ENCODE measurements at places on chromosomes 4 and X.

GRCh38 chrX:8846266-8846665 is 45.1 kb upstream of the FAM9A start:
- no peak for DNase-seq

- DNase-seq: no peak
These were observed 1.6 kb downstream of the RP2 start for GRCh38 chrX:46838486-46838870.

GRCh38 chr4:18568600-18568999 is 547.0 kb upstream of the LCORL start:
- DNase-seq: no peak

- DNase-seq: peak; percentile 68
These were observed at the start of gene SEPTIN6 for GRCh38 chrX:119693040-119693995. SEPTIN6 (minus strand) TSS chrX:119693168; CDS start chrX:119693105, 63 bp downstream.

- DNase-seq: no peak
These were observed 245.7 kb downstream of the ANTXR2 start for GRCh38 chr4:79827283-79827682.

GRCh38 chr4:157004279-157005161 is 32.9 kb upstream of the PDGFC start:
- DNase-seq: no peak

- no peak for DNase-seq
These were observed 667.2 kb downstream of the GRID2 start for GRCh38 chr4:92970996-92971395.

DNA sequence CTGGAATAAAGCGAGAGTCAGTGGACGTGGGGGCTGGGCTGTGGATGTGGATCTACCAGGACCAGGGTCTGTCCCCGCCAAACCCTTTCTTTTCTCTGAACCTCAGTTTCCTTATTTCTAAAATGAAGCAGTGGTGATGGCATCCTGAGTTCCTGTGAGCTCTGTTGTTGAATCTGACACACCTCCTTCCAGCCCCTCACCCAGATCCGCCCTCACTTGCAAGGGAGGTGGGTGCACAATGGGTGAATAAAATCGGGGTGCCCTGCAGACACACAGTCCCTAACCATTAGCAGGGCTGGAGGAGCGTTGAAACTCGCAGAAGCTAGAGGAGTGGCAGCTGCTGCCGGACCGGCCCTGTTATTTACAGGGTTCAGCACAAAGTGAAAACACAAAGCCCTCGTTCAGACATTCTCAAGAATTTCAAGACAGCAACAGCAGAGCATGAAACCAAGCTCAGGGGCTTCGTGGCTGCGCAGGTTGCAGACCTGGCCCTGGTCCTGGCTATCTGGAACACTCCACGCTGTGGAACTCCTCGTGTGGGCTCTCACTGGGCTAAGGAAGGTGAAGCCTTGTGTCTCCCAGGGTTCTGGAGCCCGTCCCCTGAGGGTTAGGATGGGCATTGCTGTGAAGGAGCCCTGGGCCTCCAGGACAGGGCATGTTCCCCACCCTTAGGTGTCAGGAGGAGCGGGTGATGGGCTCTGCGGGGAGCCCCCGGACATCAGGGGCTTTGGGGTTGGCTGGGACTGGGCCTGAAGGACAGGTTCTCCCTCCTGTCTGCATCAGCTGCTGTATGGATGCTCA is 42.9 kb downstream of the PSAPL1 start:
- no peak for DNase-seq

GRCh38 chr4:43238008-43238407 is 345.5 kb downstream of the GRXCR1 start:
- DNase-seq: no peak

- no peak for DNase-seq
These were observed 20.7 kb upstream of the GRXCR1 start for GRCh38 chr4:42871671-42872290.

GRCh38 chrX:8921615-8922014 is 112.3 kb downstream of the FAM9B start:
- no peak for DNase-seq

Measured in stimulated activated CD8-positive, alpha-beta memory T cell treated with anti-CD3 and anti-CD28 coated beads, Interleukin-2, amount 100 ng/mL, for 1 hour (primary cell).